ENCODE measurements at places on chromosomes 16 and 17.
A peak's percentile ranks its signal among the peaks of the same experiment; 100 is the strongest.

DNA sequence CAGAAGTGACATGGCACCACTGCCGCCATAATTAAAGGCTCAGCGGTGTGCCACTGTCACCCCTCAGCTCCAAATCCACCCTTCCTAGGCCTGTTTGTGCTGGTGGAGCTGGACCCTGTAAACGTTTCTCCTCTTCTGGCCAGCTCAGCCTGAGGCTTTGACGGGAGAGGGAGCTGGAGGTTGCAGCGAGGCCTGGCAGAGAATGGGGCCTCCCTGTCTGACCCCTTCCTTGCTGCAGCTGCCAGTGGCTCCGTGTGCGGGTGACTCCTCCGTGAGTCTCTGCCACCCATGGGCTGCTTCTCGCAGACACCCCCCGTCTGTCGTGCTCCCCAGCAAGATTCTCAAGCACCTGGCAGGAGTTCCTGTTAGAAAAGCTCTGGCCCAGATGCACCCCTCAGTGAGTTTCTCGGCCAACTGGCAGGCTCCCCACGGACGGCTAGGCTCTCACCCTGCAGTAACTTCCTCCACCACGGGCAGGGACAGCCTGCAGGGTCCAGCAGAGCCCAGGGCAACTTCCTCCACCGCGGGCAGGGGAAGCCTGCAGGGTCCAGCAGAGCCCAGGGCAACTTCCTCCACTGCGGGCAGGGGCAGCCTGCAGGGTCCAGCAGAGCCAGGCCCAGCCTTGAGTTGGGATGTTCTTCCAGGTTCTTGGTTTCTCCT, 4.7 kb upstream of the CHMP6 start:
- DNase-seq = no peak

DNA sequence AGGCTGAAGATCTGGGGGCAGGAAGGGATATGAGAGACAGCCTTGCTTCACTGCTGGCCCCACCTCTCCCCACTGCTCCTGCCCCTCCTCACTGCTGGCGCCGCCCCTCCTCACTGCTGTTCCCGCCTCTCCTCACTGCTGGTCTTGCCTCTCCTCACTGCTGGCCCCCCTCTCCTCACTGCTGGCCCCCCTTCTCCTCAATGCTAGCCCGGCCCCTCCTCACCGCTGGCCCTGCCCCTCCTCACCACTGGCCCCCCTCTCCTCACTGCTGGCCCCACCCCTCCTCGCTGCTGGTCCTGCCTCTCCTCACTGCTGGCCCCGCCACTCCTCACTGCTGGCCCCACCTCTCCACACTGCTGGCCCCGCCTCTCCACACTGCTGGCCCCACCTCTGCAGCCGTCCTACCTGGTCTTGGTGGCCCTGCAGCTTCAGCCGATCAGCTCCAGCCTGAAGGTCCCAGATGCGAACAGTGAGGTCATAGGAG, 9.5 kb upstream of the PAM16 start:
- DNase-seq = no peak

GRCh38 chr17:60914078-60914477, 236.4 kb downstream of the BCAS3 start:
- no peak for DNase-seq

- no peak for DNase-seq
Measured at GRCh38 chr17:12567077-12568053, 98.3 kb upstream of the MYOCD start.

DNA sequence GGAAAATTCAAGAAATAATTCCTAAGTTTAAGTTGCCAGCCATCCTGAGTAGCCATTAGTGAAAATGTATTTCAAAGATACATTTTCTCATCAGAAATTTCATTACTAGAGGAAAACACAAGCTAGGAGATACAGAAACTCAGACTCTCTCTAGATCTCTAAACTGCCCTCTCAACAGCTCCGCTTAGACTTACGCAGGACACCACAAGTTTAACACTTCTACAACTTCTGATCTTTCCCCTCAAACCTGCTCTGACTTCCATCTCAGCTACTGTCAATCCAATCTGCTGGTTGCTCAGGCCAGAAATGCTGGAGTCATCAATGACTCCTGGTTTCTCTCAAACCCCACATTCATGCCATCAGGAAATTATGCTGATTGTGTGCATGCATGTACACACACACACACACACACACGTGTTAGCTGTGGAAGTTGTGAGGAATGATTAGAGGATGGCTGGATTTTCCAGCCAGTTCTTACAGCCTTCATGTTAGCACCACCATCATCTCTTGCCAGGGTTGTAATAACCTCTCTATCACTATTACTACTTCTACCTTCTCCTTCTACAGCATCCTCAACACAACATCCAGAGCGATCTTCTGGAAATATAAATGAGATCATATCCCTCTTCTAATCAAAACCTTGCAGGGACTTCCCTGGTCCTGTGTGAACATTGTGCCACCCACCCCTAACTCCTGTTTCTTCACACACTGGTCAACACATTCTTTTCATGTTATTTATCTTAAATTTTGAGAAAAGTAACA, 47.1 kb downstream of the COX10 start:
- no peak for DNase-seq

DNA sequence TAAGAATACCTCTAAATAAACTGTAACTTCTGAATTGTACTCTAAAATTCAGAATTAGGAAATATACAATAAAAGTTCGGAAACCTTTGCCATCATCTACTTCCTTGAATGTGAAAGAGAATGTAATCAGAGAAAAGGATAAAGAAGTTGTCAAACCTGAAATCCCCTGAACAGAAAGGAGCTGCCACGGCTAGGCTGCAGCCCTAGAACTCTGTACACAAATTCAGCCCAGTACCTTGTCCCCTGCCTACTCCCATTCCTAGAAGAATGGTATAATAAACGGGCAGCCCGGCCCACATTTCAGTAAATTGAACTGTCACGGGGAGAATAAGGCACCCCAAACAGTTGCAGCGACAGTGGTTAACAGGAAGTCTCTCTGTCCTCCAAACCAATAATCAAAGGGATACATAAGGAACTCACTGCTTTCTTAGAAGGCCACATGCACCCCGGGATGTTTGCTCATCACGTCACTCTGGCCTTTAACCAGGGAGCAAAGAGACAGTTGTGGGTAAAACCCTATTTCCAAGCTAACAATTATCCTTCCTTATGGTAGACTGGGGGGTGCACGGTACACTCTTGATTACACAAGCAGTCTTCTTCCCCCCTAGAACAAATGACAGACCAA, 24.3 kb upstream of the RFFL start:
- DNase-seq = peak; percentile 48

GRCh38 chr17:63189930-63190329, 223.9 kb downstream of the TANC2 start:
- DNase-seq = peak; percentile 24

GRCh38 chr17:50658616-50659015, 23.9 kb downstream of the ABCC3 start:
- no peak for DNase-seq

GRCh38 chr17:4249452-4250029, 14.2 kb downstream of the ANKFY1 start:
- DNase-seq = peak; percentile 28

DNA sequence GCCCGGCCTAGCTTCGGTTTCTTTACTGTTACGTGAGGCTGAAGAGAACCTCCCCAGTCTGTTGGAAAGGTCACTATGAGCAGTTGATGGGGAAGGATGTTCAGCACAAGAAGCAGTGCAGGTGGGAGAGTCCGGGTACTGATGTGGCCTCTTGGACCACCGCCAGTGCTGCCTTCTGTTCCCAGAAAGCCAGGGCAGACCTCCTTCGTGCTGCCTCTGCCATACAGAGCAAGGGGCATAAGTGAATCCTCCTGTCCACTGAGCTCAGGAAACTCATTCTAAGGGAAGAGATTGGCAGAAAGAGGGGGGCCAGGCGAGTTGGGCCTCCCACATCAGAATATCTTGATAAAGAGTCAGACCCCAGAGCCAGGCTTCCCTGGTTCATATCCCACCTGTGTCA, 3.7 kb downstream of the PPP4C start:
- DNase-seq = no peak

DNA sequence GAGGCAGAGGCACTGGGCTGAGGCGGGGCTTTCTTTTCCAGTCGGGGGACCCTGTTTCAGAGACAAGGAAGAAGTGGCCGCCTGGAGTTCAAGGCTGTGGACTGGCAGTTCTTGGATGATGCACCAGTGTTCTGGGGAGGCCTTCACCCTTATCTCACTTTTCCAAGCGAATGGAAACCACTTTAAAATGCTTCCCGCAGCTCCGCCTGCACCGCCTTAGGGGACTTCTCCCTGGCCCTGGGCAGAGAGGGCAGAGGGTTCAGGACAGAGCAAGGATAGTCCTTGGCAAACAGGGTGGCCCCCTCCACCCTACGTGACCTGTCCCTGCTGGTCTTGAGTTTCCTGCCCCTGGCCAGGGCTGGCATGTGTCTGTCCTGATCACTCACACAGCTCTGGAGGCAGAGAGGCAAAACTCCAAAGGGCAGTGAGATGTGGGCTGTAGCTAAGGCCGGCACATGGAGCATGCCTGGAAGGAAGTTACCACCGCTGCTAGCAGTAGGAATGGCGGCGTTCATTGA, 20.6 kb downstream of the RTN4RL1 start:
- DNase-seq = no peak

DNA sequence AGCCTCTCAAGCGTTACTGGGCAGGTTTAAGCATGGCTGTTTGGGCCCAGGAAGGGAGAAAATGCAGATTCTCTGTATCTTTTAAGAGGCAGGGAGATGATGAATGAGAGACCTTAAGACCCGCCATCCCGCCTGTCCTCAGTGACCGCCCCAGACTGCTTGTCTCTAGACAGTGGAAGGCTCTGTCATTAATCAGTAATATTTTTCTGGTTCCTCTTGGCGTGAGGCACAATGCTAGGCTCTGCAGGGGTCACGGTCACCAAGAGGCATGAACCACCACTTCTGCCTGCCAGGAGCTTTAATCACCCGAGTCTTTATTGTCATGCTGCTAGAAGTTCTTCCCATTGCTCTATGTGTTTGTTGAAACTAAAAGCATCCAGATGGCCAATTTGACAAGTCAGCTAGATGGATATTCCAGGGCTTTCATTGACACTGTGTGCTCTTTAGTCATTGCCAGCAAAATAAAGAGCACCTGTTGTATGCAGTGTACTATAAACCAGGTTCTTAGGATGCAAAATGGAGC, 3.2 kb downstream of the SLC6A2 start:
- DNase-seq = no peak

DNA sequence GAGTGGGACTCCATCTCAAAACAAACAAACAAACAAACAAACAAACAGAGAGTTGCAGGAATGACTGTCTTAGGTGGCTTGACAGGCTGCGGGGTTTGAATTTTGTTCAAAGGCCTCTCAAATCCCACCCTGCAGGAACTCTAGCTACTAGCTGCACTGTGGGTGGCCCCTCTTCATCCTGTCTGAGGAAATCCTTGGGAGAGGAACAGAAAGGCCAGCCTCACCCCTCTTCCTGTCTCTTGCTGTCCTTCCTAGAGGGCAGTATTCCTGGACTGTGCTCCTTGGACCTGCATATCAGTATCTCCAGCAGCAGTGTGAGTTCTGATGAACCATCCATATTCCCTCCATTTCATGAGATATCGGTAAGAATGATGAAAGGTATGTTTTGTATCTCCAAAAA, 2.0 kb upstream of the CCDC92B start:
- no peak for DNase-seq

Data from MV-4-11 (cell line).